Stimulated activated CD8-positive, alpha-beta memory T cell treated with anti-CD3 and anti-CD28 coated beads, Interleukin-7, amount 100 ng/mL, for 4 hours (primary cell): ENCODE measurements at places on chromosomes 2 and 18.

- no peak for DNase-seq
Observed at GRCh38 chr2:90077948-90078347, 1386.5 kb downstream of the RPIA start.

DNA sequence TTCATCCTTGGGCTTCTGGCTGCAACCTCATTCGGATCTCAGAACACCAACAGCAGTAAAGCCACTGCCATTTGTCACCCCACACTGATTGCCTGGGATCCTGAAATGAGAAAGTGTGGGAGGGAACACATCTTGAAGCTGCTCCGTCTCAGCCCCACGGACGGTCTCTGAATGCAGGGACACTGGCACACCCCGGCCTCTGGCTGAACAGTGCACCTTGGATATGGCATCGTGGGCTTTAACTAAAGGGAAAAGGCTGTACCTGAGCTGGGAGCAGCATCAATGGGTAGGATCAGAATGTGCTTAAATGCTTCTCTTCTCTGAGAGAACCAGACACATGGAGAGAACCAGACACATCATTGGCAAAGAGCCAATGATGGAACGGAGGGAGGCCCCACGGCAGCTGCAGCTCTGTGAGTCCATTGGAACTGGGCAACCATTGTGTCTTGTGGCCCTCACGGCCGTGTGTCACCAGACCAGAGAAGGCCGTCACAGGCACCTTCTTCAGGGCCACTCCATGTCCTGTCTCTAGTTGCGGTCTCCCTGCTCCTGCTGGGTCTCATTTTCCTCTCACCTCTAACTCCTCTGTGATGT lies 193.4 kb upstream of the MYT1L start:
- no peak for DNase-seq

- DNase-seq, result no peak
Observed at GRCh38 chr2:208189810-208190503, at the start of gene C2orf80. C2orf80 (minus strand) TSS chr2:208190030; CDS start chr2:208186986, 3,044 bp downstream.

- DNase-seq, result no peak
Observed at GRCh38 chr2:226903179-226903578, 67.3 kb downstream of the RHBDD1 start.

DNA sequence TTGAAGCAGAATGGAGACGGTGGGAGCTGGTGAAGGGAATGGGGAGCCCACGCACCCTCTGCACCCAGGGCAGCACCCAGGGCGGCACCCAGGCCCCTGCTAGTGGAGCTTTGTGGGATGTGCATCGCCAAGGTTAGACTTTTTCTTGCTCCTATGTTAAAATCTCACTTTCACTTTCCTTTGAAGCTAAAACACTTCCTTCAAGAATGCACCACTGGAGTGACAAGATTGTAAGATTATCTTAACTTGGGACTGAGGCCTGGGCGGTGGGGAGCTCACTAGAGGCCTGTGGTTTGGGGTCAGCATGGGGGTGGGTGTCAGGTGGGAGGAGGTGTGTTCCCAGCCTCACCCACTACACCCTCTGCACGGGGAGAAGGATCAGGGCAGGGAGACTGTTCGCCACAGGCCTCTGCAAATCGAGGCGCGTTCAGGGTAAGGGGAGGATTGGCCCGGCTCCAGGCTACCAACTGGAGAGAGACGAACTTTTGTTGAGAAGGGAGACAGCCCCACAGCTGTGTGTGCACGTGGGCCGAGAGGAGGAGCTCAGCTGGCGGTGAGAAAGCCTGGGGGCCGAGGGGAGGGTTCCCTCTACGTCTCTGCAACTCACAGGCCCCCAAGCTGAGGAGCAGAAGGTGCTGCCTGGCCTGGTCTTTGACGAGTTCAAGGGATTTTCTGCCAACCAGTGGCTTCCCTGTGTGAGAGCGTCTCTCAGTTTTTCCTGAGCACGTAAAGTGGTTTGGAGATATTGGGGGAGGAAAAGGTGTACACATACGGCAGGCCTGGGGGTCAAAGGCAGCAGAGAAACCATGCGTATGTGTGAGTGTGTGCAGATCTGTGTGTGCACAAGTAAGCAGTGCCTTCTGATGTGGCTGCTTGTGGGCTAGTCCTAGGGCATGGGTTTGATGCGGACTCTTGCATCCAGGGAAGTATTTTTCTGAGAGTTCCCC lies 147.7 kb downstream of the KLHL29 start:
- DNase-seq, result peak; percentile 8
